ENCODE measurements at places on chromosomes 7 and 10.

DNA sequence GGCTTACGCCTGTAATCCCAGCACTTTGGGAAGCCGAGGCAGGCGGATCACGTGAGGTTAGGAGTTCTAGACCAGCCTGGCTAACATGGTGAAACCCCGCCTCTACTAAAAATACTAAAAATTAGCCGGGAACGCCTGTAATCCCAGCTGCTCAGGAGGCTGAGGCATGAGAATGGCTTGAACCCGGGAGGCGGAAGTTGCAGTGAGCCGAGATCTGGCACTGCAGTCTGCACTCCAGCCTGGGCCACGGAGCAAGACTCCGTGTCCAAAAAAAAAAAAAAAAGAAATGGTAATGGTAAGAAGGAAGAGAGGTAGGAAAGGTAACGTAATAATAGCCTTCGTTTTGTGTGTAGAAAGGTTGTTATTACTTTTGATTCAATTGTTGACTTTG, 1.2 kb downstream of the HSPA14 start:
- DNase-seq, result no peak

- peak; percentile 55 for DNase-seq
These were observed 288.4 kb downstream of the SNX13 start for GRCh38 chr7:17651863-17652385.

GRCh38 chr7:155694851-155695250, 50.4 kb downstream of the RBM33 start:
- DNase-seq, result no peak

DNA sequence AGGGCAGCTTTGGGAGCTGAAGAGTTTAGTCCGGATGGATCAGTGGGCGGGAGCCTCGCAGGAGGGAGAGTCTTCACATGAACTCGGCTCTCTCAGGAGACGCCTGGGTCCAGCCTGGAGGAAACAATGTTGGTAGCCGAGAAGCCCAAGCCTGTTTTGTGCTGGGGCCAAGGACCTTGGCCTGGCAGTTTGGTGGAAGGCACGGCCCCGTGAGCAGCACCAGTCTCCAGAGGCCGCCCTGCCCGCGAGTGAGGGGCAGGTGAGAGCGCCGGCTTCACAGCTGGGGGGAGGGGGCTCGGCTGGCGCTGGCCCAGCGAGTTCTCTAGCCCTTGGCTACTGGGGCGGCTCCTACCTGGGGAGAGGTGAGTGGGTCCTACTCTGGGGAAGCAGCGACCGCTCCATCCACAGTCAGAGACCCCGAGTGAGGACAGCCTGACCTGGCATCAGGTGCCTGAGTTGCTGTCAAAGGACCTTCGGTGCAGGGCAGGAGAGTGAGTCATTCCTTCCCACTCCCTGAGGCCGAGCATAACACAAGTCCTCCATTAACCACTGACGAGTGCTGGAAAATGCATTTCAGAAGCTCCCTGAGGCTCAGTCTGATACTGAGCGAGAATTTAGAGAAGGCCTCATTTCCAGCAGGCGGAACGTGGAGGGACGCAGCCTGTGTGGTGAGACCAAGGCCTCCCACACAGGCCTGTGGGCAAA, 89.3 kb upstream of the DIP2C start:
- no peak for DNase-seq

DNA sequence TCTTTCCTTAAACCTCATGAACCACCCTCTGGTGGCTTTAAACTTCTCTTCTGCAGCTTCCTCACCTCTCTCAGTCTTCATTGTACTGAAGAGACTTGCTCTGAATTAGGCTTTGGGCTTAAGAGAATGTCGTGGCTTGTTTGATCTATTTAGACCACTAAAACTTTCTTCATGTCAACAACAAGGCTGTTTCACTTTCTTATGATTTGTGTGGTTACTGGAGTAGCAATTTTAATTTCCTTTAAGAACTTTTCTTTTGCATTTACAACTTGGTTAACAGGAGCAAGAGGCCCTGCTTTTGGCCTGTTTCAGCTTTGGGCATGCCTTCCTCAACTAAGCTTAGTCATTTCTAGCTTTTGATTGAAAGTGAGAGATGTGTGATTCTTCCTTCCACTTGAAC, 38.1 kb upstream of the CDHR3 start:
- no peak for DNase-seq

DNA sequence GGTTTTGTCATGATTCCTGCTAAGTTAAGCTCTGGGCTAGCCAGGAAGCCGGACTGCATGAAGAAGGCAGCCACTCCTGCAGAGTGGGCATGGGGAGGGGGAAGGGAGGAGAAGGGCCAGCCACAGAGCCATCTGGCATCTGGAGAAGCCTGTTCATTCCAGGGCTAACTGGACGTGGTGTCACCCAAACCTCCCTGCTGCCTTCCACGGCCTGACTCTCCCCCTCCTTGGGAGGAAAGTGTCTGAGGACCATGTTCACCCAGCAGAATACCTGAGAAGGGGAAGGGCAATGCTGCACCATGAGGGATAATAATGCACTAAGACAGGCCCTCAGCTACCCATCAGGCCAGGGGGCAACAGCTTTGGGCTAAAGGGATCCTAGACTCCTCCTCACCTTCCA, 15.4 kb downstream of the AQP1 start:
- DNase-seq, result no peak
